CD4-positive, alpha-beta T cell treated with Interleukin-1 beta for 1 hour (primary cell): ENCODE measurements at places on chromosomes 2 and 18.
A peak's percentile ranks its signal among the peaks of the same experiment; 100 is the strongest.

DNA sequence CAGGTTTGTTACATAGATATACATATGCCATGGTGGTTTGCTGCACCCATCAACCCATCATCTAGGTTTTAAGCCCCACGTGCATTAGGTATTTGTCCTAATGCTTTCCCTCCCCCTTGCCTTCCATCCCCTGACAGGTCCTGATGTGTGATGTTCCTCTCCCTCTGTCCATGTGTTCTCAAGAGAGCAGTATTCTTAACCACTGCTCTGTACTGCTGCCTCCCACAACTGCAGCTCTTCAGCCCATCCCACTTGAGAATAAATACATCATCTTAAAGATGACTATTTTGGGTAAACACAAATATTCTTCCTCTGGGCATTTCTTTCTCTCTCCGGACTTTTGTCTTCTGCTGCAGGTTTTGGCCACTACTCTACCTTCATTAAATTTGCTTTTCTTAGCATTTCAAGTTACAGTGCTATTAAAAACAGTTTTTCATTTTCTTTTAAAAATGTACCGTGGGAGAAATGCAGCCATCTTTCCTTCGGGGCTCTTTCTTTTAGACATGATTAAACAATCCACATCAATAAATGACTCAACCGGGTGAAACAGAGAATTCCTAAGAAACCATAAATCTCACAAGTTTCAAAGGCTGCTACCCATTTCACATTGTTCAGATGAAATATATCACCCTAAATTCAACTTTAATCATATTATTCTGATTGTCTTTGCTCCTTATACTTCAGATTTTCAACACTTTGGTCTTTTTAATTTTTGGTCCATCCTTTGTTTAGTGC, 323.4 kb downstream of the GALNT13 start:
- no peak for DNase-seq

DNA sequence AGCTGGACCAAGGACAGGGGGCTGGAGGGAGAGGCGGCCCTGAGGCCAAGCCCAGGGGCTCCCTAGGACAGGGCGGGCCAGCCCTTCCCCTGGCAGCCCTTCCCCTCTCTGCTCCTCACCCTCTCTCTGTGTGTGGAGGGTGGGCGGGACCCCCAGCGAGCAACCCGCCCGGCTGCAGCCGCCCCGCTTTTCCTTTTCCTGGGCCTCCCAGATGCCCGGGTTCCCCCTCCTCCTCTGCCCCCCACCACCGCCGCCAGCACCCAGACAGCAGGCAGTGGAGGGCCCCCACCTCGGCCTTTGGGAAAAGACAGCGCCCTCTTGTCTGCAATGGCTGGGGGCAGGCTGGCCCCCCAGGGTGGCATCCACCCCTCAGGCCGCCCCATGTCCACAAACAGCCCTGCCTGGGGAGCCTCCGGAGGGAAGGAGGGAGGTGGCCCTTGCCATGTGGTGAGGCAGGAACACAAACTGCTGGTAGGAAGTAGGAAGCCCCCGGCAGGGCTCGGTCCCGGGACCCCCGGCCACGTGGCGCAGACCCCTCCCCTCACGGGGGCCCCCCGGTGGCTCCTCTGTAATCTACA, 135.1 kb upstream of the CTDP1 start:
- no peak for DNase-seq

DNA sequence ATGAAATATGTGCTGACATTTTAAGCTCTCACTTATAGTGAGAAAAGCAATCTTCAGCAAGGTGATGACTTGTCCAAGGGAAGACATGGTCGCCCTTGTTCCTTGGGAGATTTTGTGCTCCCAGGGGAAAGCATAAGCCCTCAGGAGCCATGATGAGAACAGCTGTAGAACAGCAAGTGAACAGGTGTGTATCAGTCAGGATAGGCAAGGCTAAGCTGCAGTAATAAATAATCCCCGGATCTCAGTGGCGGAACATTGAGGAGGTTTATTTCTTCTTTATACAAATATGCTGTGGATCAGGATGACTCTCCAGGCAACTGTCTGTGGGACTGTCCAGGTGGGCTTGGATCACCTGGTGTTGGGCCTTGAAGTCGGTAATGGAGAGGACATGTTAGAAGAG, 103.1 kb downstream of the MSH2 start:
- DNase-seq: no peak

DNA sequence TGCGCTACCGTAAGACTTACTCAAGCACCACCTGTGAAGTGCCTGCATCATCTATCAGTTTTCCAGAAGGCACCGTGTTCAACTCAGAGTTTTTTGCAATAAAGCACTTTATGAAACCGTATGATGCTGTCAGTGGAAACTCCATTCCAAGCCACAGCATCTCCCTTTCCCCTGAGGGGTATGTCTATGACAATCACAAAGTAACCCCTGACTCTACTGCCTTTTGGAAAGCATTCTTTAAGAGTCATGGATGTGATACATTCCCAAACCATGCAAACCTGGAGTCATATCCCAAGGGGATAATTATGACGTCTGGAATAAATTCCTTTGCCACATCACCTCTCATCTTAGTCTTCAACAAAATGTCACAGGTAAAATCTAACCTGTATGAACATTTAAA, 39.2 kb downstream of the UNC50 start:
- DNase-seq: no peak

GRCh38 chr18:78123144-78123909, 856.3 kb upstream of the SALL3 start:
- no peak for DNase-seq

GRCh38 chr2:109216332-109216731, 87.3 kb downstream of the SH3RF3 start:
- no peak for DNase-seq

DNA sequence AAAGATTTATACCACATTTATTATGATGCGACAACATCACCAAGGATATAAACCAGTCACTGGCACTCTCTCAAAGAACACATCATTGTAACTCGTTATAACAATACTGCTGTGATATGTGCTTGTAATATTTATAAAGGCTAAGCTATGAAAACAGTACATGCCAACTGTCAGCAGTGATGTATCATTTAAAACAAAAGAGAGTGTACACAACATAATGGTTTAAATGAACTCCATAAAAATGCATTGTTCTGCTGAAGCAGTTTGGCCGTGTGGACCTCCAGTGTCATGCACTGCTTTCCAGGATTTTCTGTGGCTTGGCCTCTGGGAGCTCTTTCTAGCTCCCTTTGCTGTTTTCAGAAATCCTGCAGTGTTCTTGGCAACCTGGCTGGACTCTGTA, 215.6 kb downstream of the MTX2 start:
- no peak for DNase-seq

GRCh38 chr18:21747268-21747667, 6.7 kb downstream of the MIB1 start:
- DNase-seq: no peak

GRCh38 chr2:236162031-236162845, 5.9 kb downstream of the GBX2 start:
- no peak for DNase-seq

DNA sequence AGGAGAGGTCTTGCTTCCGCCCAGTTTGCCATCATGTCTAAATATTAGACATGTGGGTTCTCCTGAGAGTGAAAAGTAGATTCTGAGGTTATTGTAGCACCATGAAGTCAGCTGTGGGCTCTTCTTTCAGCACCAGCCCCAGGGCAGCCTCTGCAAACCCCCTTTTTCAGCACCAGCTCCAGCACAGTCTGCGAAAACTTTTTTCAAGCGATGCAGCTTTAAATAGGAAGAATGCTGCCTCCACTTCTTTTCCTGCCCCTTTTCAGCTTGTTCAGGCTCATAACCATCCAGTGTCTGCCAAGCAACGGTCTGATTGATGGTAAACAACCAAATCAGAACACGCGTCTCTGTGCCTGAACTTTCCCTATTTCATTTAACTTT, at the start of gene COL5A2:
Gene COL5A2, minus strand, starts transcription at position 192 of the 381 bp plus-strand sequence. Its CDS starts 157 bp downstream, at position 35.
- no peak for DNase-seq

GRCh38 chr2:128250229-128251025, 68.2 kb downstream of the HS6ST1 start:
- DNase-seq: no peak

- no peak for DNase-seq
Observed at GRCh38 chr2:88613921-88614320, 13.3 kb downstream of the EIF2AK3 start.

DNA sequence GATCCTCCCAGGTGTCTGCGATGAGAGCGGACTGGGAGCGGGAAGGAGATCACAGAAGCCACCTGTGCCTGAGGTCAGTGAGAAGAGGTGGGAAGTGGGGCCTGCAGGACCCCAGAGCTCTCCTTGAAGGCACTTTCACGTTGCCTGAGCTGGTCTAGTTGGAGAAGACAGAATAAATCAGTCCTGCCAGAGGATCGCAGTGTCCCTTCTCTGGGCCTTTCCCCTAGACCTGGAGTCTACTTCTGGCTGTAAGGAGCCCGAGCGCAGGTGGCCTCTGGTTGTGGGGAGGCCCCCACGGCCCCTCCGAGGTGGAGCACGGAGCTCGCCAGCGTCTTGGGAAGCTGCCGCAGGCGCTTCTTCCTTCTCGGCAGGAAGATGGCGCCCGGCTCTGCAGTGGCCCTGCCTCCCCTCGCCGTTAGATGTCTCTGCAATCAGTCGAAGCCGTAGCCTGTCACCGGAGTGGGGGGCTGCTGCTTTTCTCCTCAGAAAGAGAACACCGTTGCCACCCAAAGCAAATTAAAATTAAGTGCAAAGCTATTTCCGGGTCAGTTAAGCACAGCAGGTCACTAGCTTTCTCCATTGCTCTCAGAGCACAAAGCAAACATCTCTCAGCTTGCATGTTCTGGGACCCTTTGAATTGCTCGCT, 212.0 kb upstream of the MYT1L start:
- no peak for DNase-seq

GRCh38 chr18:50839996-50840395, 20.2 kb upstream of the MRO start:
- DNase-seq: no peak

DNA sequence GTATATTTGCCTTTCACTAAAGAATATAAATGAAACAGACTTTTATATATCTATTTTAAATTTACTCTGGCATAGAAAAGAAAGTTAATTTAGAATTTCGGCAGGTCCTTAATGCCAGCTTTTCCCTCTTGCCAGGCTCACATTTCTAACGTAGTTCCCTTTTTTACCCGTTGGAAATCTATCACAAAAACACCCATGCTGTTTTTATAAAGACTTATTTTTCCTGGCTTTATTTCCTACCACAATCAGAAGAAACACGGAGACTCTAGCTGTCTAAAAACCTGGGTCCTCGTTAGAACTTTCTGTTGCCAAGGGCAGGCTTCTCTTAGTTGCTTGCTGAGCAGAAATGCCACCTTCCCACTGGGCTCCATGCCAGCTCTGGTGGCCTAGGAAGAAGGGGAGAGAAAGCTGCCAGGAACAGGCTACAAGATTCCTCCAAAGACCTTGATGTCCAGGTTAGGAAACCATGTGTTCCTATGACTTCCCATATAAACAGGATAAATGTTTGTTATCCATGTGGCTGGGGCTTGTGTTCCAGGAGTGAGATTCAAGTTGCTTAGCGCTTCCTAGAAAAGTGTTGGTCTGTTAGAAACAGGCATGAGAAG, 17.8 kb upstream of the TMEM18 start:
- DNase-seq: no peak

- no peak for DNase-seq
Observed at GRCh38 chr2:115999039-115999438, 1556.6 kb downstream of the DPP10 start.

DNA sequence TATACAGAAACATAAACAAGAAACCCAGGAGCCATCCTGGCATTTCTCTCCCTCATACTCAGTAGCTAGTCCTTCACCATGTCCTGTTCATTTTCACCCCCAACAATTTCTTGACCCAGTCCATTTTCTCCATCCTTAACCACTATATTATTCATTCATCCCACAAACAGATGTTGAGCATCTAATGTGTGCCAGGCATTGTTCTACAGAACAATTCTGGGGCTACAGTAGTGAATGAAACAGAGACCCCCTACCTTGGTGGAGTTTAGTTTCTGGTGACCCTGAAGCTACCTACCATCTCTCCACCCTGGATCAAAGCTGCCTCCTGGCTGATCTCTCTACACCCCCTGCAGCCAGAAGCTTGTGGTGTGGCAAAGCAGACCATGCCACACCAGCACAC, 27.5 kb upstream of the BZW1 start:
- no peak for DNase-seq

GRCh38 chr2:55391615-55392242, 27.9 kb downstream of the CCDC88A start:
- DNase-seq: no peak

GRCh38 chr2:202039278-202040078, 5.8 kb downstream of the FZD7 start:
- no peak for DNase-seq

- no peak for DNase-seq
Observed at GRCh38 chr2:232588031-232588430, 37.5 kb downstream of the EIF4E2 start.

DNA sequence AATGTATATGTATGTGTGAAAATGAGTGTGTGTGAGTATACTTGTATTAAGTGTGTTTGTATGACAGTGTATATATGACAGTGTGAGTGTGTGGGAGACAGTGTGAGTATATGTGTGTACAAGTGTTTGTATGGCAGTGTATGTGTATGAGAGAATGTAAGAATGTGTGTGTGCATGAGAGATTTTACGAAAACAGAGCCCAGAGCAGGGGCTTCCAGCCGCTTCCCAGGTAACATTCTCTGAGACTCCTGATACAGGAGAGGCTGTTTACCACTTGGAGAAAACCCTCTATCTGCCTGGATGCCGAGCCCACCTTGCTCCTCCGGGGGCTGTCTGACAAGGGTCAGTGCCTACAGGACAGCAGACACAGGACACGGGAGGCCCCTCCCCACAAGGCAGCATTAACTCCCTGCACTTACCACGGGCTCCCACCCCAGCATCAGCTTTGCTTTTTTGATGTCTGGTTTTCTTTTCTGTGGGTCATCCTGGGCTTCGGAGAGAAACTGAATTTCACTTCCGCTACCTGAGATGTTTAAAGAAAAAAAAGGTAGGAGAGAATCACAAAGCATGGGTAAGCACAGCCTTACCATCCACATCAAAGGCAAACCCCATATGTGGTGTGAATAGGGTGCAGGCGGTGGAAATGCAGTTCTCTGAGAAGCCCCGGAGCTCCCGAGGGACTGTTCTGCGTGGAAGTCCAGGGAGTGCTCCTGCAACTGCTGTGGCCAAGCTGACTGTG, 97.6 kb downstream of the UXS1 start:
- peak; percentile 47 for DNase-seq

DNA sequence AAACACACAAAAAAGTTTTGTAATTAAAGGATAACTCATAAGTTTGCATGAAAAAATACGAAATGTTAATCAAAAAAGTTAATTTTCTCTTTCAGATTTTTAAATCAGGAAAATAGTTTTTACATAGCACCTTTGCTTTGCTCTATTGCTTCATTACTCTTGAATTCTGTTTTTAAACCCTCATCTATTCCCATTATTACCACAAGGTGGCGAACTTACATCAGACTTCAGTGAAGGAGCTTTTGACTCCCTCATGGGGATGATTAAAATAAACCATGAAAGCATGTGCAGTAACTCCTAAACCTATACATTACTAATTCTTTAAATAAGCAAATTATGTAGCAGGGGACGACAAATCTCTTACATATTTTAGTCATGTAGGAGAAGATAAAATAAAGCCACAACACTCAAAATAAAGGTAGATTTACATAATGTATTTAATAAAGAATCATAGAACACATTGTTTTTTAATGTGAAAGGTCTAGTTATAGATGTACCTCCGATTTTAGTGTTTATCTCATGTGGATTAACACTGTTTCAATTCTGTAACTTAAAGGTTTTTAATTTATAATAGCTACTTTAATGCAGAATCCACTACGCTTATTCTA, 105.2 kb downstream of the NETO1 start:
- DNase-seq: peak; percentile 13

GRCh38 chr18:48636436-48636835, 97.6 kb downstream of the CTIF start:
- DNase-seq: no peak

- DNase-seq: no peak
Observed at GRCh38 chr2:211187602-211188001, 631.2 kb downstream of the CPS1 start.
